ENCODE measurements at places on chromosomes 16 and 17.

DNA sequence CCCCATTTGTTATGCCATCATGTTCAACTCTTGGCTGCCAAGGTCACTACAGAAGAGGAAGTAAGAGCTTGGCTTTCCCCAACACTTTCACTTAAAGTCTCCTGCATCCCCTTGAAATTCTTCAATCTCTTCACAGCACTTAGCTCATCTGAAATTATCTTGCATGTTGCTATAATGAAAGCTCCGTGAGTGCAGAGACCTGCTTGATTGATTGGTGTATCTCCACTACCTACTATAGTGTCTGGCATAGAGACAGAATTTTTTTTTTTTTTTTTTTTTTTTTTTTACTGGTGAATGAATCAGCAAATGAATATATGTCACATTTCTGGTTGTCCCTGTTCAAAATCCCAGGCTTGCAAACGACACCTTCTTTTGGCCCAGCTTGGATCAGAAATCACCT is 1.9 kb upstream of the SDR42E1 start:
- DNase-seq, result no peak

DNA sequence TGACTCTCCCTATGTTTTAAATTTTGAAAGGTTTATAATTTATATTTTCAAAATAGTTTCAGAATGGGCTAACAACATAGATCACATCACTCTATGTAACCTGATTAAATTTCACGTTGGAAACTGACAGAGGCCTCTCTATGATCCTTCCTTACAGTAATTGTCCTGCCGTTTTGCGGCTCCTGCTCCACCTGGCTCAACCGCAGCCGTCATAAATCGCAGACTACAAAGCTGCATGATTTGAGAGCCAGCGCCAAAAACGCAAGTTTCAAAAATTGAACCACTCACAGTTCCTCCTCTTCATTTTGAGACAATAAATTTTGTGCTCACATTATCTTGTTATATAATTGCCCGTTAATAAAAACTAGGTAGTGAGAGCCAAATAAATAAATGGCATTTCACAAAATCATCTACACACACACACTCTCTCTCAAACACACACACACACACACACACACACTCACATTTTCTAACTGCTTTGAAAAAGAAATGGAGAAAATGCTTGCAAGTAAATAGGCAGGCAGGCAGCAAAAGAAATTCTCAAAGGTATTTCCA is 263.1 kb upstream of the PSMD7 start:
- no peak for DNase-seq

DNA sequence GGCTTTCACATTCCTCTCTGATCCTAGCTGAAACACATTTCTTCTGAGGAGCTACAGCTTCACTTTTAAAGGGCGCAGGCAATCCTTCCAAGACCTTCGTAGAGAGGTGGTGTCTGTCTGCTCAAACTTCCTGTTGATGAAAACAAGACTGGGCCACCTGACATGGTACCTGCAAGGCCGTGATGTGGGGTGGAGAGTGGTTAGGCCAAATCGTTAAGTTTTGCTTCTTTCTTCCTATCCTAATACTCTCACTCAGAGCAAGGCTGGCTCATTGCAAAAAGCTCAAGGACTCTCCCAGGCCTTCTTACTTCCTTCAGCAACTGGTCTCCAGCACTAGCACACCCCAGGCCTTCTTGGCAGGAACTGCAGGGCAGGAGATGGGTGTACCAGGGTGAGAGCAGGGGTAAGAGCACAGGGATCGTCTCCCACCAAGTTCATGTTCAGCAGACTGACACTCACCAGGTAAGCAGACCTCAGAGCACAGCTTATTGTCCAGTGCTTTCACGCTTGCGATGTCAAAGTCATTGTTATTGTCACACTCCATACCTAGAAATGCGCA is 10.9 kb upstream of the FOXJ1 start:
- DNase-seq, result no peak

DNA sequence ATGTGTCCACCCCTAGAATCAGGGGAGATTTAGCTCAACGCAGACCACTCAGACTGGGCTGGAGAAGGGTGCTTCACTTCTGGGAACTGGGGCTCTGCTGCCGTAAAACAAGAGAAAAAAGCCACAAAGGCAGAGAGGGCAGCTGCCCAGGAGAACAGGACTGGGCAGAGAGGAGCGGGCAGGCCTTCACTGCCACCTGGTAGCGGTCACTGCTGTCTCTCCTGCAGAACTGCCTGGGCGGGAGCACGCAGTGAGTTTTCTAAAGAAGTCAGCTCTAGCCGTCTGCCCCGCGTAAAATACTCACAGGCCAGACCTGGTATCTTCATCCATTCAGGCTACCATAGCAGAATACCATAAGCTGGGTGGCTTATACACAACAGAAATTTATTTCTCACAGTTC is 103.8 kb downstream of the AMFR start:
- no peak for DNase-seq

DNA sequence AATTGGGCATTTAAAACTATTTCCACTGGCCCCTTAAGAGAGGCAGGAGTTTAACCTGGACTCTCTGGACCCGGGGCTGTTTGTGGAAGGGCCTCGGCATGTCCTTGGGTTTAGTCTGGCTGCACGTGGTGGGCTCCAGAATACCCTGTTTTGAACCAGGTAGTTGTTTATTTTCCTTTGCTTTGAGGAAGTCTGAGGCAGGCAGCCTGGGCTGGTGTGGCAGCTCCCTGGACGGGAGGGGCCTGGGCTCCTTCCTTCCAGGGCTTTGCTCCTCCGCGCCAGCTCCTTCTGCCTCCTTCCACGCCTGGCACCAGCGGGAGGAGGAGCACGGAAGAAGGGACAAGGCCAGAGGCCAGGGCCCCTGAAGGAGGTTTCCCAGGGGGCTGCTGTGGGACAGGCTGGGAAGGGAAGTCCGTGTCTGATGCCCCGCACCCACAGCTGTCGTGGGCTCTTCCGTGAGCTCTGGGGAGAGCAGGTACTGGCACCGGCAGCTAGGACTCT is 15.5 kb downstream of the BANP start:
- DNase-seq, result no peak

GRCh38 chr17:57849163-57849873 is 526 bp downstream of the MRPS23 start:
- DNase-seq, result no peak

- peak; percentile 87 for DNase-seq
These were observed 18.7 kb upstream of the ADGRG1 start for GRCh38 chr16:57609541-57610401.

GRCh38 chr17:34360601-34361270 is 2.3 kb downstream of the CCL1 start:
- DNase-seq, result no peak
